ENCODE measurements at places on chromosomes 2 and 18.

- DNase-seq = no peak
Measured at GRCh38 chr2:205543937-205544702, 138.2 kb upstream of the NRP2 start.

DNA sequence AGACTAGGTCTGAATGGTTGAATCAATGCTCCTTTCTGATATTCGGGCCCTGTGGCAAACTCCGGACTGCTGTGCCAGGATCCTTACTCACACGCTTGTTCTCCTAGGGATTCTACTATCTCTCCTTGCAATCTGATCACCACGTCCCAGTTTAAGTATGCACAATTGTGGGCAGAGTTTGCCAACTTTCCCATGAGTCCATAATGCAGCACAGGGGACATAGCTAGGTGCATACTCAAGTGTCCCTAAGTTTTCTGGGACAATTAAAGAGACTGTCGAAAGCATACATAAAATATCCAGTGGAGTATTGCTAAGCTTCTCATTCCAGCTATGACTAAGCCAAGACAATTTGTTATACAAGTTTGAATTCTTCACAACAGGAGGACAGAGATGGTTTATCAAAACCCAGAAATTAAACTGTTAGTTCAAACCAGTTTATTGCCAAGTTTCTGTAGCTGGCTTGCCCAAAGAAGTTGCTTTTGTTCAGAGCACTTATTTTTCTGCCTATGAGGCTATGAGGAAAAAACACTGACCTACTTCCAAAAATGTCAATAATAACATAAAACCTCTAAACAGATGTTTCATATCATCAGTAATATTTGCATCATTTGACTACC, 136.1 kb downstream of the EXOC6B start:
- DNase-seq = peak; percentile 48

DNA sequence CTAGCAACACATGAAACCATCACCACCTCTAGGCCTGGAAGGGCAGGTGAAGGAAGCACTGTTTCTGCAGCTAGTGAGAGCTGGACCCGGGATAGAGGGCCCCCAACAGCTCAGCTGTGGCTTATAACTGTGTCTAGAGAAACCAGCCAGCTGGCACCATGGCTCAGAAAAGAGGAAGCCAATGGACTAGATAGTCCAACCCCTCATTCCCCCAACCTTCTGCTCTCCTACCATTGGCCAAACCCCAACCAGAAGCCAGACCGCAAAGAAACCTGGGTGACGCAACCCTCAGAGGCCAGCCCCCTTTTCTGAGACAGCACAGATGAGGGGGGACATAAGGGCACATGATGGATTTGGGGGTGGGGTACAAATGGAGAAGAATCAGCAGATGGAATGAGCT, 24.3 kb downstream of the SMYD1 start:
- DNase-seq = no peak

GRCh38 chr18:27094621-27095020, 90.5 kb downstream of the CHST9 start:
- DNase-seq = peak; percentile 2
